ENCODE measurements at places on chromosomes 7 and 10.

DNA sequence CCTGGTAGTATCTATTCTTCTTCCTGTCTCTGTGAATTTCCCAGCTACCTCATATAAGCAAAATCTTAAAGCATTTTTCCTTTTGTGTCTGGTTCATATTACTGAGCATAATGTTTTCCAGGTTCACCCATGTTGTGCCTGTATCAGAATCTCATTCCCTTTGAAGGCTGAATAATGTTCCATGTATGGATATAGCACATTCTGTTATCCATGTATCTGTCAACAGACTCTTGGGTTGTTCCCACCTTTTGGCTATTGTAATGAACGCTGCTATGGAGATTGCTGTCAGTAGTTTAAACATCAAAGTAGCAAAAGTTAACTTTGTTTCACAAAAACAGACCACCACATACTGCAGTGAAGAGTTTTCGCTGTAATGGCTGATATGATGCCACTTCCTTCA, 99.9 kb downstream of the NSUN6 start:
- no peak for DNase-seq

GRCh38 chr7:83976302-83976701, 218.3 kb downstream of the SEMA3A start:
- peak; percentile 54 for DNase-seq

DNA sequence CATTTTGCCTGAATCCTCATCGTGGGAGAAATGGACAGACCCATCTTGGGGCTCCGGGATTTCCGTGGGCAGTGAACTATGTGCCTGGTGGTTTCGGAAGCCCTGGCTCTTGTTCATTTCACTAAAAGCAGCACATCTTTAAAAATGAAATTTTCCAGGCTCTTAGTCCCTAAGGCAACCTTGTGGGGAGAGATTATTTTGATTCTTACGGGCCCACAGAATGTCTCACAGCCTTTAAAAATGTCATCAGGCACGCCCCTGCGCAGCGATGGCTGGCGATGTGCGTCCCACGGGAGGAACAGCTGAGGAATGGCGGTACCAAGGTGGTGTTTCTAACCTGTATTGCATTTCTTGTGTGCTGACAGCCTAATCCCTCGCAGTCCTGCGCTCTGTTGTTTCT, 189.7 kb downstream of the CCDC3 start:
- no peak for DNase-seq

DNA sequence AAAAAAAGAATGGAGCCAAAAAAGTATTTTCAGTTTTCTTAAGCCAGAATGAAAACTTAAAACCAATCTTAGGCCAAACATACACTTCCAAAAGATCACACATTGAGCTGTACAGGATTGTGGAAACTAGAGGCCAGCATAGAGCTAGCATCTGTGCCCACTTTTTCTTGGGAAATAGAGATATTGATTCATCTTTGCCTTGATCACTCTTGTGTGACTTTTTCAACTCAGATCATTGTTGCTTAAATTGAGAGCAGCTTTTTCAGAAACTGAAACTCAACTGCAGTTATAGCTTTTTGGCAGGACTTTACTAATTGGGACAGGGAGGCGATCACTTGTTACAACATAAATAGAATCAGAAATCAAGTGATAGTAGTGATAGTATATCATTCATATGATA, 132.2 kb downstream of the PRKG1 start:
- no peak for DNase-seq

DNA sequence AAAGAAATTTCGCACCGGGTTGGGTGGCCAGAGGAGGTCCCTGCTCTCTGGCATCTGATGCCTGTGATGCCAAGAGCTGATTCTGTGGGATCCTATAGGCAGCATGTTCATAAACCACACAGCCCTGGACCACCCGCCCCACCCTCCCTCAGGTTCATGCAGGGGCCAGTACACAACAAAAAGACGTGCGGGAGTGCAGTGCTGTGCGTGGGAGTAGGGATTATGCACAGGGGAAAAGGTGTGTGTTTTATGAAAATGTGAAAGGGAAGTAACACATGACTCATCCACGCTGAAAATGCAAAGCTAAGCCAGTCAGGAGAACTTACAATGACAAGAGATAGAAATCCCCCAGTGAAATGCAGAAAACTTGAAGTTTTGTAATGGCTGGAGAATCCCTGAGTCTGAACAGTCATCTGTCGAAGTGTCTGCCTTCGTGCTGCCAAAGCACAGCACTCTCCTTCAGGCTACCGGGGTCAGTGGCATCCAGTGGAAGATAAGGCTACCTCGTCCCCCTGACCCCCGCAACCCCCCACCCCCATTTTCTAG, 1.1 kb downstream of the KIAA1217 start:
- DNase-seq, result peak; percentile 55

DNA sequence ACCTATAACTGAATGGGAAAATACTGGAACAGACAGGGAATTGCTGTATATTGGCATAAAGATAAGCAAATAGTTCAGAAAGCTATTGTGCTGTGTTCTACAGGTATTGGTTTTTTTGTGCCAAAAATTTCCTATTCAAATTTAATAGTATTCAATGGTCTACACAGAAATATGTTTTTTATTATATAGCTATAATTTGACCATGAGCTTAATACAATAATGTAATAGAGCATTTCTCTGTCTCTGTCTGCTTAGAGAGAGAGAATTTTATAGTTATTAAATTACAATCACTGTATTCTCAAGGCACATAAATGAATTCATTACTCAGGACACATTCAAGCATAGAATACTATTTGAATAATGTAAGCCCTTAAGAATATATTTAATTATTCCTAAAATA, 62.3 kb upstream of the FZD8 start:
- no peak for DNase-seq

- no peak for DNase-seq
Observed at GRCh38 chr7:158530800-158531609, 56.6 kb downstream of the PTPRN2 start.

DNA sequence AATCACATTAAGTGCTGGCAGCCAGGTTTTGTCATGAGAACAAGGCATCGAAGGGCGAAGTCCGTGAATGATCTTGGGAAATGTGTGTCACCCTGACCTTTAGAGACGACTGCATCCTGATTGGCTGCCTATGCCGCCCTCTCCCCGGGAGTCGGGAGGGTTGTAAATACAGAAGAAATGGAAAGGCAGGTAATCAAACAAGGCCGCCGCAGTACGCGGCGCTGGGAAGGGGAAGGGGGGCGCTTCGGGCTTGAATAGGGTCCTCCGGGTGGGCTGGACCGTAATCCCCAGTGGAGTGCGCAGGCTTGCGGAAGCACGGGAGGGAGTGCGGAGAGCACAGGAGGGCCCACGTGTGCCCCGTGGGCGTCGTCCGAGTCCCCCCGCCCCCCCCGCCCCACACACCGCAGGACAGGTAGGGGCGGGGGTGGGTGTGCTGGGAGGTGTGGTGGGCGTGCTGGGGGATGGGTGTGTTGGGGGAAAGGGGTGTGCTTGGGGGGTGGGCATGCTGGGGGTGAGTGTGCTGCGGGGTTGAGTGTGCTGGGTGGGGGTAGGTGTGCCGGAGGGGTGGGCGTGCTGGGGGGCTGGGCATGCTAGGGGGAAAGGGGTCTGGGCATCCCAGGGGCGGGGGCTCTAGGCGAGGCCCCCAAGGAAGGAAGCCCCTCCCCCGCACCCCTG, 169.4 kb downstream of the ARHGAP12 start:
- DNase-seq, result peak; percentile 46

DNA sequence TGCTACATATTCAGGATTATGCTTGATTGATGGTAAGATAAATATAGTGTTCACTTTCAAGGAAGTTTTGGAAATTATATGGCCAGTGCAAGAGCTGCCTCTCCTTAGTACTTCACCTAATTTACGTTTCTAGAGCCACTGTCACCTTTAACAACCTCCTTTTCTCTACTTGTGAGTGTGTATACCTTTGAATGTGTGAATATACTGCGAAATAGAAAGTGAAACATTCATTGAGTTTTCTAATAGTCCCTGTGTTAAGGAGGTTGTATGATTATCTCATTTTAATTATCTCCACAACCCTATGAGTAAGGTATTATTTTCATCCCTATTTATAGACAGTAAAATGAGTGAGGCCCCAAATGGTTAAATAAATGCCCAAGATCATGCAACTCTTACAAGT, 1050.5 kb downstream of the XPNPEP1 start:
- DNase-seq, result no peak

DNA sequence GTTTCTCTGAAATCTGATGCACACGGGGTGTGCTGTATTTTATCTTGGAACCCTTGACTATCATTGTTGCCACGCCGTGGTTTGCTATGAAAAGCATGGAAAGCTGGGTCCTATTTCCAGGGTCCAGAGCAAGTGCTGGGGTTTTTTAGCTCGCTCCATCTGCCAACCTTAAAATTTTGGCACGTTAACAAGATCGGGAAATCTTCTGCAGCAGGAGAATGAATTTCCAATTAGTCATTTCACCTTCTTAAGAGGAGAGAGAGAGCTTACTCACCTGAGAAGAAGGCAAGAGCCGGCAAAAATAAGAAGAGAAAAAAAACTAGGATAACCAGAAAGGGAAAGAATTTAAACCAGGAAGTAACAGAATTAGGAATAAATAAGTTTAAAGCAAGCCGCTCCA, 223.6 kb upstream of the CELF2 start:
- DNase-seq, result no peak

DNA sequence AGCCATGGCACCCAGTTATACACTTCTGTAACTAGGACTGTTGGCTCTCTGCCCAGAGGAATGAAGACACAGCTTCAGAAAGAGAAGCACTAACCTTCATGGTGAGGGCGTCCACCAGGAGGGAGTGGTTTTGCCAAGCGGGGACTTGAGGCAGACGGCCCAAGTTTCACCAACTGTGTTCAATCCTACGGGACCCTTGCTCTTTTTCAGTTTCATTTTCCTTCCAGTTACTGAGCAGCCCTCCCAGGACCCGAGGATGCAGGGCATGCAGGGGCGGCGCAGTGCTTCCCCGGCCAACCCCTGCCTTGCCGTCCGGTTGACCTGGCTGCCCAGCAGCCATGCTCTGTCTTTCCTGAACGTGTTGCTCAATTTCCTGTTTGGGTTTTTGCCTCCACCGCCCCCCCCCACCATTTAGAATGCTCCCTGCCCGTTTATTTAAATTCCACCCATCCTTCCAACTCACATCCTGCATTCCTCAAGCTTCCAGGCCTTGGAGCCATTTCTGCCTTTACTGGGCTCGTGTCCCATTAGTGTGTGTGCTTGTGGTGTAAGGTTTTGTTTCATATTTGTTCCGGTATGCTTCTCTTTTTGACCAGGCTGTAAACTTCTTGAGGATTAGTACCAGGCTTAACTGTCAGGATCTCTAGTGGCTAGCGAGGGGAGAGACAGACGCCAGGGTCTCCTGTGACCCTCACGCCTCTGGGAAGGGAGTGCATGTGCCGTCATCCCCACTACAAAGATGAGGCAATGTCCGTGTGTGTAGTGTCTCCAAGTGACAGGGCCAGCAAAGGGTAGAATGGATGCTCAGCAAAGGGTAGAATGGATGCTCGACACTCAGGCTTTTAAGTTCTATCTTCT, 31.6 kb downstream of the IL15RA start:
- DNase-seq, result peak; percentile 99

GRCh38 chr10:14838582-14839304, 637 bp downstream of the HSPA14 start:
- peak; percentile 29 for DNase-seq

GRCh38 chr7:30155481-30155880, 20.7 kb downstream of the MTURN start:
- no peak for DNase-seq

DNA sequence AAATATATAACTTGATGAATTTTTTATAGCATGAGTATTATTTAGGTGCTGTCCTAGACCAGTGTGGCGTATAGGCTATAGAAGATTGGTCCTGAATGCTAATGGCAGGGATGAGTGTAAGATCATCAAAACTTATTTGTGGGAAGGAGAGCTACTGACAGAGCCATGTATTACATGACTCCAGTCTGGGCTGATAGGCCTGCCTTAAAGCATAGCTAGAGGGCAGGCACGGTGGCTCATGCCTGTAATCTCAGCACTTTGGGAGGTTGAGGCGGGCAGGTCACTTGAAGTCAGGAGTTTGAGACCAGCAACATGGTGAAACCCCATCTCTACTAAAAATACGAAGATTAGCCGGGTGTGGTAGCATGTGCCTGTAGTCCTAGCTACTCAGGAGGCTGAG, 198.1 kb upstream of the KLF14 start:
- no peak for DNase-seq

DNA sequence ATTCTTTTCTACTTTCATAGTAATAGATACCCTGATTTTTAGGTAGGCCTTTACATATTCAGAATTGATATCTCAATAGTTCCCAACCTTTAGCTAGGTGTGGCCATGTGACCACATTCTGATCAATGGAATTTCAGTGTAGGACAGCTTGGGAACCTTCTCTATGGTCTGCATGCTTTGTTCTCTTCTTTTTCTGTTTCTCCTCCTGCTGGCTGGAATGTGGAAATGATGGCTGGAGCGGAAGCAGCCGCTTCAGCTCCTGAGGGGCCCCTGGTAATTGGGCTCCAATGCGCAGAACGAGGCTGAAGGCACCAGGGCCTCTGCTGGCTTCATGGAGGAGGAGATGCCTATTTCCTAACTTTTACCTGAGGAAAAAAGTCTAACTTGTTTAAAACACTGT, 152.6 kb downstream of the ZMYND11 start:
- DNase-seq, result peak; percentile 35

GRCh38 chr7:83161186-83161585, 1.5 kb downstream of the PCLO start:
- no peak for DNase-seq

DNA sequence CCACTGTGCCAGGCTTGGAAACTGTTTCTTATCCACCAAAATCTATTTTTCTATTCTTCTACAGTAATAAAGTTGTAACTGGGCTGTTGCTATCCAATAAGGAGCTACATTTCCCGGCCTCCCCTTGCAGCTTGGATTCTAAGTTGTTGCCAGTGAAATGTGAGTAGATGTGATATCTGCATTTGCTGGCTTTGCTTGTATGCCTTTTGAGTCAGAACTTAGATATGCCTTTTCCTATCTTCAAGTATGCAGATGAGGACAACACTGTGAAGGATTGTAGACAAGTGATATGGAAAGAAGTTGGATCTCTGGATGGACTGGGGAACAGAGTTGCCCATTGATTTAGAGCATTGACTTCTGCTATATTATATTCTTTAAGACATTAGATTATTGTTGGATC, 236.9 kb downstream of the REEP3 start:
- peak; percentile 43 for DNase-seq
